KG1 (cell line): ENCODE measurements at places on chromosomes 7 and 10.

GRCh38 chr7:79050603-79051002 is 402.9 kb downstream of the MAGI2 start:
- no peak for DNase-seq

- no peak for DNase-seq
These were observed 77.5 kb upstream of the STEAP1B start for GRCh38 chr7:22577470-22578001.

- no peak for DNase-seq
These were observed 31.8 kb downstream of the CRHR2 start for GRCh38 chr7:30650421-30650808.

- no peak for DNase-seq
These were observed 606.4 kb downstream of the SORCS1 start for GRCh38 chr10:106557951-106558733.

GRCh38 chr10:78434886-78435285 is 401.2 kb downstream of the RPS24 start:
- no peak for DNase-seq

DNA sequence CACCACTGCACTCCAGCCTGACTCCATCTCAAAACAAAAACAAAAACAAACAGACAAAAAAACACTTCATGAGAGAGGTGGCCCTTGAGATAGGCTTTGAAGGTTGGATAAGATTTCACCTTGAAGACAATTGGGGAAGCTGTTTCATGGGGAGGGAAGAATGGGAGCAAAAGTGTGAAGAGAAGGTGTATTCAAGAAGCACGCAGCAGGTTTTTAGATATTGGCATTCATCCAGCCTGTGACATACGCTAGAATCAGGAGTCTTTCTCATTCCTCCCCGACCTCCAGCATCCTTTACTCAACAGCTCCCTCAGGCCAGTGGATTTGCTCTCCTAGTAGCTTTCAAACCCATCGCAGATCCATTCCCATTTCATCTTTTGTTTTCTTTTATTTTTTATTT is 116.3 kb upstream of the FAM171A1 start:
- DNase-seq, result no peak

GRCh38 chr7:42627101-42627500 is 284.8 kb downstream of the C7orf25 start:
- DNase-seq, result no peak

DNA sequence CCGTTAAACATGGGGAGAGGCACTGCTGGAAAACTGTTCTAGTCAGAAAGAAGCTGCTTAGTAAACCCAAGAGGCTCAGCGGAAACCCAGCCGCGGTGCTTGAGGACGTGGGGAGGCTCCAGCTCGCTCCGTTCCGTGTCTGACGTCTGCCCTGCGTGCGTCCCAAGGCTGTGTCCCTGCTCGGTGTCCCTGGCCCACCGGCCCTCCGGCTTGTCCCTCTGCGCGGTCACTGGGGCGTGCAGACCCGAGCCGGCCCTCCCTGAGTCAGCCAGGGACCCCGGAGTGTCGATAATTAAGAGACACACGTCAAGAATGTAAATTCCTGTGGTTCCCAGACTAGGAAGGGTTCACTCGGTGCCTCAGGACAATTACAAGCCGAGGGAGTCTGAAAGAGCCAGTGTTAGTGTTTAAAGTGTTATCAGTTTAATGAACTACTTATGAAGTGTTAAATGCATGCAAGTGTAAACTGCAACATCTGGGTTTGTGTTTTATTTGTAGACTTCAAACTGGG is 98.9 kb downstream of the WDR11 start:
- no peak for DNase-seq

- no peak for DNase-seq
These were observed 149.4 kb upstream of the PFKP start for GRCh38 chr10:2917926-2918325.

- no peak for DNase-seq
These were observed 995 bp upstream of the PARD3 start for GRCh38 chr10:34816085-34816496.
